Pons (tissue), 1 donor: ENCODE measurements at places on chromosomes 6 and 20.

- no peak for DNase-seq
Observed at GRCh38 chr6:21869085-21869771, 275.7 kb downstream of the SOX4 start.

GRCh38 chr6:170137911-170138910 lies 152.7 kb downstream of the DLL1 start:
- no peak for DNase-seq

GRCh38 chr20:1274485-1275311 lies 8.6 kb downstream of the SNPH start:
- DNase-seq, result no peak

DNA sequence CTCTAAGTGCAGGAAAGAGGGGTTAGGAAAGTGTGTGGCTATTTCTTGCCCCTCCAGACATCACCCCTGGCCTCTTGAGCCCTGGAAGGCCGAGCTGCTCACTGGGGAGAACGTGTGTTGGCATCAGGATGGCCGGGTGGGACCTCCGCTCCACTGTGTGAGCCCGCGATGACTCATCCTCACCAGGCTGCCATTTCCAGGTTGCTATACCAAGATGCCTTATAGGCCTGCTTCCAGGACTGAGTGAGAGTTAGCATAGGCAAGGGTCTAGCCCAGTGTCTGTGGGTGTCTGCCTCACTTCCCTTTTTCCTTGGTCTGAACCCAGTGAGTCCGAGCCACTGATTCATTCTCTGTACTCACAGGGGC lies 105.0 kb downstream of the MRPL14 start:
- no peak for DNase-seq
